Muscle of arm (tissue), 14 donors: ENCODE measurements at places on chromosomes 3 and 15. TPM values are rescaled to one million over a fixed set of nuclear protein-coding genes. Genes with fewer than 3 reads are reported as not detected.
A peak's percentile ranks its signal among the peaks of the same experiment; 100 is the strongest.

RETNLB gene
- not detected for polyA plus RNA-seq

DNA sequence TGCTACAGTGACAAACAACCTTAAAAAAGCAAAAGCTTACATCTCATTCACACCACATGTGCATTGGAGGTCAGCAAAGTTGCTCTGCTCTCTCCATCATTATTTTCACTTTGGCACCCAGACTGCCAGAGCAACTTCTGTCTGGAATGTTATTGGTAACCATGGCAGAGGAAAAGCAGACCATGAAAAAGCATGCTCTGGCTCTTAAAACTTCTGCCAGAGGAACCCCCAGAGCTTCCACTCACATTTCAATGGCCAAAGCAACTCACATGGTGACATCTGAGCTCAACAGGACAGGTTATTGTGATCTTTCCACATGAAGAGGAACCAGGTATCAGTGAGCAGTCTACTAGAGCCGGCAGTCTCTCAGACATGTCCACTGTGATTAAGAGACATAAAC is 21.9 kb upstream of the FRMD5 start:
- DNase-seq = no peak

- no peak for DNase-seq
Observed at GRCh38 chr15:71754660-71755059, 55.7 kb upstream of the NR2E3 start.

- DNase-seq = peak; percentile 49
Observed at GRCh38 chr3:112303764-112304325, 9.8 kb upstream of the SLC9C1 start.

GHSR gene
- polyA plus RNA-seq = not detected

DNA sequence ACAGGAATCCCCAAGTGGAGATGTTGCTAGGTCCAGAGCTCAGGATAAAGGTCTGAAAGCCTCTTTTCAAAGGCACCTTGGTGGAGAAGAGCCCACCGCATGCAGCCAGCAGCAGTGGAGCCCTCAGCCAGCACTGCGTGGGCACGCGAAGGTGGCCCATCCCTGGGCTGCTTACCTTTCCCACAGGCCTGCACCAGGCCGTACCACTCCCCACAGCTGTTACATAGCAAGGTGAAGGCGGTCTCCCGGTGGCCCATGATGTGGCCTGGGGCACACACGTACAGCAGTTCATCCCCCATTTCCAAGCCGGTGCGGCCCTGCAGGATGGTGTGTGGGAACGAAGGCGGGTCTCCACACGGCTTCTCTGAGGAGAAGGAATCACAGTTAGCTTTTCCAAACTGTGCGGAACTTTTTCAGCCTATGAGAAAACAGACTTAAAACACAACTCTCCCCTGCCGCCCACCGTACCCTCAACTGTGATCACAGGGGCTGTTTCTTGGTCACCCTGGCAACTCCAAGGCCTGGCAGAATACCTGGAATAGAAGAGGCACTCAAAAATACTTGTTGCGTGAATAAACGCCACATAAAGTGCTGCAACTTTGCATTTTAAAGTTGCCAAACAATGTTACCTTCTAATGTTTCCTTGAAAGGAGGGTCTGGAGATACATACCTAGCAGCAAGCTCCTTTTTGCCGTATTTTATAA is 43.7 kb downstream of the SUSD5 start:
- no peak for DNase-seq

DNA sequence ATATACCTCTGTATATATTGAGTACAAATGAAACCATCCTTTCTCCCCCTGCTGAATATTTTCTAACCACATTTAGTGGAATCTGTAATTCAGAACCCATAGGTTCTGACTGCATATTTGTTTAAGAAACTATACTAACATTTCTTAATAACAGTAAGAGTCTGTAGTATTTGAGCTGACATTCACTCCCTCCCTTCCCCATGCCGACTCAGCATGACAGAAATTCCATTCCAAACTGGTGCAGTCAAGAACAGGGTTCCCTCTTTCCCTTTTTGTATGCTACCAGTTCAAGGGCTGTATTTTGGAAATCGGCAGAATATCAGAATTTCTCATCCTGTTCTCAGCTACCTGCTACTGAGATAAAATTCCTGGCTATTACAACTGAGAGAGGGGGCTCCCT is 796.6 kb upstream of the DPPA4 start:
- no peak for DNase-seq

GRCh38 chr3:29167180-29167579 is 113.7 kb upstream of the RBMS3 start:
- no peak for DNase-seq

HDGFL3 gene
- polyA plus RNA-seq = 44.8 TPM

DNA sequence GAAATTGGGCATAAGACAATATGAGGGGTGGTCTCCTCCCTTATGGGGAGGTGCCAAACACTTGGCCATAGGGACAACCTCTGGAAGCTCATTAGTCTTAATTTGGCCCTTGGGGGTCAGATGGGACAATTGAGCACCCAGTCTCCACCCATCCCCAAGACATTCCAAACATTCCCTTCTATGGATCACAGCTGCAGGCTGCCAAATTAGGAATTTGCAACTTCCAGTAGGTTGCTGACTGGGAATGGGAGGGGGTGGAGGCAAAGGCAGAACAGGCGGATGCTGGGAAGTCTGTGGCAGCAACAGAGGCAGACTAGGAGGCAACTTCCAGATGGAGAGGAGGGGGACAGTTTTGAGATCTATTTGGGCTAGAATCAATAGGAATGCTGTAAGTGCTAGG is 1.4 kb upstream of the PDHB start:
- no peak for DNase-seq

DNA sequence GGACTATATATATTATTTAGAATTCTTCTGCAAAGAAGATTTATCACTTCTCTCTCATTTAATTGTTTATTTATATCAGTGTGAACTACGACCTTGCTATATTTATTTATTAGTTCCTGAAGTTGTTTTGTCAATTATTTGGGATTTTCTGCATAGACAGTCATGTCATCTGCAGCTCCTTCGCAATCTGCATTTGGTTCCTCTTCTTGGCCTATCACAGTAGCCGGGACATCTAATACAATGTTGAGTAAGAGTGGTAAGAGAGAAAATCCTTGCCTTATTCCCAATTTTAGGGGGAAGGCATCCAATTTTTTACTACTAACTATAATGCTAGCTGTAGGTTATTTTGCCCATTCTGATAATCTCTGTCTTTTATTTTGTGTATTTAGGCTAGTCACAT is 39.4 kb downstream of the FOXL2 start:
- no peak for DNase-seq

DNA sequence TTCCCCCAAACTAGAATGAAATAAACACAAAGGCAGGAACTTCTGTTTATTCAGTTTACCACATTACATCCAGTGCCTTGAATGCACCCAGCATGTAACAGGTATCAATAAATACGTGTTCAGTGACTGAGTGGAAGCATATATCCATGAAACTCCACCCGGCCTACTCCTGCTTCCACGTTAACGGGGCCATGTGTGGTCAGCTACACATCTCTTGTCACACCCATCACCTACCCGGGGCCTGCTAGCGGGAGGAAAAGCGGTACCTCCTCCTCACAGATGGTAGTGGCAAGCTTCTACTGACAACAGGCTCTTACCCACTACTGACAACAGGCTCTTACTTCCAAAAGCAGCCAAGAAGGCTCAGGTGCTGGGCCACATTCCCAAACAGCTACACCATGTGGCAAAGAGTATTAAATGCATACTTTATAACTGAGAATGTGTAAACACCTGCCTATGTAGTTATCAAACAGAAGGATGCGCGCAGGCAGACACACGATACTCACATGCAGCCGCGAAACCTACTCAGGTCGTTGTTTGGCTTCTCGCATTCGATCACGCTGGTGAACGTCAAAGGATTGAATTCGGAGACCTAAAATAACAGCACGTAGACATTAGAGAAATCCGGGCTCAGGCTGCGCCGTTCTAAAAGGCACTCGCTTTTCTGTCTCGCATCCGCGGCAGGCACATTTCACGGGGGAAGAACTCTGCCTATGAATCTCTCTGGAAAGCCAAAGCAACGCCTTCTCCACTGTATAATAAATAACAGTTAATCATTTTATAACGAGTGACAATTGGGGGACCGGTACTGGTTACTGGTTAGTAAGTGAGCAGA is 127.4 kb downstream of the ATP10A start:
- DNase-seq = no peak

DNA sequence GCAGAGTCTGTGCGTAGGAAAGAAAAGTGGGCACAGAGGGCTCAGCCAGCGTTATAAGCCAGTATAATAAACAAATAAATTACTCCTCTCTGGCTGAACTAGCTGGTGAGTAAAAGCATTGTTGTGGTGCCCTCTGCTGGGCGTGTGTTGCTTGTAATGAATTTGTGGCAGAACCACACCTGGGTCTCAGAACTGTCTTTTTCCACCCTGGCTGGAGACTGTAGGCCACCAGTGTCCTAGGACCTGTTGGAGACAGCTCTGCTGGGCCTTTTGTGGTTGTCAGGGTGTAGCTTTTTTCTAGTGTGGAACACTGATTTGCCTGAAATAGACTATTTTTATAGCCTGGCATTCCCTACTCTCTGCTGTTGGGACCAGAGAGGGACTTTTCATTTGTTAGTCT is 130.5 kb upstream of the EIF1B start:
- DNase-seq = peak; percentile 74

DNA sequence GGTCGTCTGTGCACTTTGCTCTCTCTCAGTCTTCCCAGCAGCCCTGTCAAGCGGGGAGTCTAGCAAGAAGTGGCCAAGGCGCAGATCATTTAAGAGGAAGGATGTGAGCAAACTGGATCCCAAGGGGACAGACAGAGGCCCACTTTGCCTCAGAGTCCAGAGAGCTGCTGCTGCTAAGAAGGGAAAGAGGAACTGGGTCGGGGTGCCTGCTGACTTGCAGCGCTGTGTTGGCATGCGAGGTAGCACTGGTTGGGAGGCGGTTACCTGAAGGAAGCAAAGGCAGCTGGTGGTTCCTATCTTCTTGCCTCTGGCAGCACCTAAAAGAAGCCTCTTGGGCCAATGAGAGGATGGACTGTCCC is 28.1 kb downstream of the SMAD3 start:
- no peak for DNase-seq

- no peak for DNase-seq
Observed at GRCh38 chr3:31300456-31301443, 232.0 kb upstream of the STT3B start.
